ENCODE measurements at places on chromosomes 7 and 10.

- peak; percentile 16 for DNase-seq
These were observed 209.1 kb downstream of the CCSER2 start for GRCh38 chr10:84537447-84537931.

DNA sequence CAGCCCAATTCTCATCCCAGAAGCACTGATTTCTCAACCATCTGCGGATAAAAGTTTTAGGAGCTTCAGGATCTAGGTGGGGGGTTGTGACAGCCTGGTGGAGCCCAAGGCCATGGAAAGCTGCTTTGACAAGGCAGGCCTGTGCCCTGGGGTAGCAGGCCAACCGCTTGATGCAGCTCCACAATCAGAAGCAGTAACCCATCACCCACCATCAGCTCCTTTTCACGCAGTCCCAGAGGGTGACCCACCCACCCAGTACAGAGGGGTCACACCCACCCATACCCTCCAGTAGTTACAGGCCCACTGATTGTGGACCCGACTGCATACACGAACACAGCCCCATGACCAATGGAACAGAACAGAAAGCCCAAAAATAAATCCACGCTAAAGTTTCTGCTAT is 253.9 kb downstream of the AHR start:
- DNase-seq, result no peak

DNA sequence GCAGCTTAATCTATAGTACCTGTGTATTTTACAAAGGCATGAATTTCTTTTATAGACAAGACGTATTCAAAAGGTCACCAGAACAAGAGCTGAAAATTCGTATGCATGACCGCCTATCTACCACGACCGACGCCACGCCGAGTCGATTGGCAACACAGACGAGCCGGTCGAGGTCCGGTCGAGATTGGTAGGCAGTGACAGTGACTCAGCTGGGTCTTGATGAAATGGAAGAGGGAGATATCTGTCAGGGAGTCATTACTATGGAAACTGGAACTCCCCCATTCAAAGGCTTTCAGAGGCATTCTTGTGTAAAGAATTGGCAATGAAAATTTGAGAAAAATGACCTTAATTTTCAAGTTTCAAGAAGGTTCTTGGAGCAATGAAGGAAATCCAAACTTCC is 2.1 kb downstream of the ATP5MK start:
- DNase-seq, result no peak

DNA sequence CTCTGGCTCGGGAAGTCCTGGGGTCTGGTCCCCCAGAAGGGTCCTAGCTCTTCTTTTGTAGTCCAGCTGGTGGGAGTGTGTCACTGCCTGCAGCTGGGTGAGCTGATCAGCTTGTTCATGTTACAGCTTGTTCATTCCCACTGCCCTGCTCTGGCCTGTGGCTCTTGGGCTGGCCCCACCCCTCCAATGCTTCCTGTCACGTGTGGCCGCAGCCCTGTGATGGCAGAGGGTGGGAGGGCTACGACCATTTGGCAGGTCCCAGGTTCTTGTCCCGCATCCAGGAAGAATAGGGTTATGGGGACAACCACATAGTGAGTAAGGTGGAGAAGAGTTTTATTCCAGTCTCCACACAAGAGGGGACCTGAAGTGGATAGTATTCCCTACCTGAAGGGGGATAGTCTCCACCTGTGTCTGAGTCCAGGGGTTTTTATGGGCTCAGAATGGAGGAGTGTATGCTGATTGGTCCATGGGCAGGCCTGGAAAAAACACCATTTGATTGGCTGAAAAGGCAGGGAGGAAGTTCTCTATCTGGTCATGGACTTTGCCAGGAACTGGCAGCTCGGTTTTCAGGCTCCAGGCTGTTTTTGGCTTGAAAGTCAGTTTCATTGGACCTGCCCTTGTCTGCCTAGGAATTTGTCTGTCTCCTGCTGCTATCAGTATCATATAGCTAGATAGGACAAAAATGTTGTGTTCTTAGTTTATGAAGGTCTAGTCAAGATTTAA is 13.1 kb downstream of the SDHAF3 start:
- no peak for DNase-seq

DNA sequence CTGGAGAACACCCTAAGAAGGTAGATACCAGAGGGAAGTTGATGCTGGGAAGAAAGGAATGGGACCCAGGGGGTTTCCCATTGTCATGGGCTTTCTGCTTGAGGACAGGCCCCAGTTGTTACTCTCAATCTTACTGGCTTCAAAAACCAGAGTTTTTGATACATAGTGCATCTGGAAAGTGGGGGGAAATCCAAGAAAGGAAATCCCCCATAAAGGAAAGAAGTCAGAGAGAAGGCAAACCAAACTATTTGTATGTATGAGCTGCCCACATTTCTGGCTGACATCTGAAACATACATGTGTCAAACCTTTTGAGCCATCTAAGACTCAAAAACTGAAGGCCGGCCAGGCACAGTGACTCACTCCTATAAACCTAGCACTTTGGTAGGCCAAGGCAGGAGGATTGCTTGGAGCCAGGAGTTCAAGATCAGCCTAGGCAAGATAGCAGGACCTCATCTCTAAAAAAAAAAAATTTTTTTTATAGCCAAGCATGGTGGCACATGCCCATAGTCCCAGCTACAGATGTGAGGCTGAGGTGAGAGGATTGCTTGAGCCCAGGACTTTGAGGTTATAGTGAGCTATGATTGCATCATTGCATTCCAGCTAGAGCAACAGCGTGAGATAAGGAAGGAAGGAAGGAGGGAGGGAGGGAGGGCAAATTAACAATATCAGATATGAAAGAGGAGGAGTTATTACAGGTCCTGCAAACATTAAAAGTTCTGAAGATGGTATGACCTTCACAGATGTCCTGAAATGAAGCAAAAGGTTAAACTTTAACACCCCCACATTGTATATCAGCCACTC is 6.7 kb upstream of the COA1 start:
- DNase-seq, result no peak

- DNase-seq, result no peak
These were observed 140.6 kb upstream of the CDK6 start for GRCh38 chr7:92976931-92977330.

GRCh38 chr10:49001870-49002672 is 62.4 kb upstream of the LRRC18 start:
- no peak for DNase-seq

DNA sequence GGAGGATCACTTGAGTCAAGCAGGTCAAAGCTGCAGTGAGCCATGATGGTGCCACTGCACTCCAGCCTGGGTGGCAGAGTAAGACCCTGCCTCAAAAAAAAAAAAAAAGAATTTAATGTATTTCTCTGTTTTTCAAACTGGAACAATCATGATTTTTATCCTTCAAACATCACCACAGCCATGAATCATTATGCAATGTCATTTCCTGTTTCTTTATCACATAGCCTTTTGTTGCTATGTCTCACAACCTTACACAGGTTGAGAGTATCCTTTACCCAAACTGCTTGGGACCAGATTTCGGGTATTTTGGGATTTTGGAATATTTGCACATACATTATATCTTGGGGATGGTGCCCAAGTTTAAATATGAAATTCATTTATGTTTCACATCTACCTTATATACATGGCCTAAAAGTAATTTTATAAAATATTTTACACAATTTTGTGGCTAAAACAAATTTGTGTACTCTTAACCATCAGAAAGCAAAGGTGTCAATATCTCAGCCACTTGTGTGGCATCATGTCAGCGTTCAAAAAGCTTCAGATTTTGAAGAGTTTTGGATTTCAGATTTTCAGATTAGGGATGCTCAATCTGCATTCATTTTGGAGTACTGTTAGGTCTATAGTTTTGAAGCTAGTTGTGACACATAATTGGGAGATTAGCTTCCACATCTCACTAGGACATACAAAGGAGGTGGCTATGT is 8.2 kb downstream of the NT5C3A start:
- no peak for DNase-seq

DNA sequence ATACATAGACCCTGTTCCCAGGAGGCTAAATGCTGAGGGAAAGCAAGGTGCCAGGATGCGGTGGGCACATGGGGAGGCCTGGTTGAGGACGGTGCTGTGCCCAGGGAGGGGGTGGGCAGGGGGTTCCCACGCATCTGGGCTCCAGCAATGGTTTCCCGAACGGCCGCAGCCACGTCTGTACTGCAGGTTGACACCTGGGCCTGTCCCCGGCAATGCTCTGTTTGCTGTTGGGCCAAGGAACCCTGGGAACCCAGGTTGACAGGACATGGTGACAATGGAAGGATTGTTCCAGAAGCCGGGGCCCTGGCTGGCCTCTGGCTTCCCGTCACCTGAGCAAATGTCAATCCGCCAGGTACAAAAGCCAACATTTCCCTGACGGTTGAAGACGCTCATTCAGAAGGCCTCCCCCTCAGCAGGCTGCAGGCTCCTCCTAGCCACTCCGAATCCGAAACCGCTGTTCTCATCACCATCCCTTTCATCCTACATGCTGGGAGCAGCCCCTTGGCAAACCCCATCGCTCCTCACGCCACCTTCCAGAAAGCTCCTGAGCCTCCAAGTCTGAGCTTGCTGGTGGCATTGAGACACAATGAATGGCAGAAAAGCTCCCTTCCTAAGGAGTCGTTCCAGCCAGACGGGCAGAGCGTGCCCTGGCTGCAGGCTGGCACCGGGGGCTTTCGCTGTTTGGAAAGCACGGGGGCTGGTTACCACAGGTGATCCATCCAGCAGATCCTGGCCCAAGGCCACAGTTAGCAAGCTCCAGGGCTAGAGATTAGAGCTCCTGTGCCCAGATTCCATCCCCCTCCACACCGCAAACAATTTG is 31.2 kb downstream of the SPOCK2 start:
- no peak for DNase-seq

DNA sequence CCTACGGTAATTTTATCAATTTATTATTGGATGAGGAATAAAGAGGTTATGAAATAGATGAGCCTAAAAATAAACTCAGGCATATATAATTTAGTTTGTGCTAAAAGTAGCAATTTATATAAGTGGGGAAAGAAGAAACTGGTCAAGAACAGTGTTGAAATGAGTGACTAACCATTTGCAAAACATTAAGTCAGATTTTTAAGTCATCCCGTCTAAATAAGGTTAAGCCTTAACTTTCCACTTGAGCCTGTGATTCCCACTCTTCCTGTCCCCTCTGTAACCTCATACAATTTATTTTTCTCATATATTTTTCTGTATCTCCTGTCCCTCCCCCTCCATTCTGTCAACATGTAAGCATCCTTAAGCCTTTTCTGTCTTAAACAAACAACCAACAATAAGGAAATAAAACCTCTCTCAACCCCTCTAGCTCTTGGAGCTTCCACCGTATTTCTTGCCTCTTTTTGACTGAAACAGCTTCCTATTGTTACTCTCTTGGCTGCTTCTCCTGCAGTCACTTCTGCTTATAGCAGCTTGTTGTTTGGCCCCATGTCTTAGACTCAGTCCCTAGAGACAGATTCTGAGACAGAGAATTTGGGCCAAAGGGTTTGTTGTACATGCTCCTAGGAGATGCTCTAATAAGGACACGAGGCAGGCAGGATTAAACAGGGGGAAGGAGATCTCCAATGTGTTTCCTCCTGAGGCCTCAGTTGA is 109.7 kb downstream of the GNAI1 start:
- DNase-seq, result no peak

- DNase-seq, result no peak
These were observed 209.5 kb downstream of the HERPUD2 start for GRCh38 chr7:35485436-35485835.

DNA sequence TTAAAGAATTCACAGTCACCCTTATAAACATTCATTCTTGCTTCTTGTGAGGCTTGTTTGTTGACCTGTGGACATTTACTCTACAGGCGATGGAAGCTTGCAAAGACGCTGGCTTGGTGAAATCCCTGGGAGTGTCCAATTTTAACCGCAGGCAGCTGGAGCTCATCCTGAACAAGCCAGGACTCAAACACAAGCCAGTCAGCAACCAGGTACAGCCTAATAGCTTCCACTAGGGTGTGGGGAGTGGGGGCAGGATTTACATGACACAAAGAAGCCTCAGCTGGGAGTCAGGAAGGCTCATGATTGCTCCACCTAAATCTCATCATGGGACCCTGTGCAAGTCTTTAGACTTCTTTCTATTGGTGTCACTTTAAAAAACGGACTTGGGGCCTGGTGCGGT is 29.0 kb downstream of the AKR1D1 start:
- no peak for DNase-seq

GRCh38 chr10:88032566-88032965 is 169.1 kb downstream of the PTEN start:
- DNase-seq, result no peak

GRCh38 chr10:4581929-4582328 is 244.1 kb upstream of the AKR1E2 start:
- DNase-seq, result no peak

DNA sequence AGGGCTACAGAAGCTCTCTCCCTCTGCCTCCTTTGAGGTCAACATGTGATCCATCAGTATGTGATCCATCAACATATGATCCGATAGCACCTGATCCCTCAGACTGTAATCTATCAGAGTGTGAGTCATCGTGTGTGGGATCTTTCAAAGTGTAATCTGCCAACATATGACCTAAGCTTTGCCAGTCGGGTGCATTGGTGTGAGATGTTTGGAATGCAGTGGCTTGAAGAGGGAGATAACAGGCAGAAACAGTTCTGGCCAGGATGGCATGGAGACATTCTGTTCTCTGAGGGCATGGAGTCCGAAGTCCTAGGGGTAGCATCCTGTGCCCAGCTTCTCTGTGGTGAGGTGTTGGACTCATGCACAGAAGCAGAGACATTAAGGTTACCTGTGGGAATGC is 217.7 kb upstream of the ETV1 start:
- no peak for DNase-seq
